ENCODE measurements at places on chromosomes 11 and 22.
A peak's percentile ranks its signal among the peaks of the same experiment; 100 is the strongest.

- DNase-seq: peak; percentile 75
Observed at GRCh38 chr11:27718863-27719545, 18.7 kb upstream of the BDNF start.

GRCh38 chr11:122334546-122335339 is 218.7 kb upstream of the BLID start:
- DNase-seq: no peak

GRCh38 chr11:2122907-2123627 is 16.1 kb downstream of the IGF2 start:
- DNase-seq: peak; percentile 31

DNA sequence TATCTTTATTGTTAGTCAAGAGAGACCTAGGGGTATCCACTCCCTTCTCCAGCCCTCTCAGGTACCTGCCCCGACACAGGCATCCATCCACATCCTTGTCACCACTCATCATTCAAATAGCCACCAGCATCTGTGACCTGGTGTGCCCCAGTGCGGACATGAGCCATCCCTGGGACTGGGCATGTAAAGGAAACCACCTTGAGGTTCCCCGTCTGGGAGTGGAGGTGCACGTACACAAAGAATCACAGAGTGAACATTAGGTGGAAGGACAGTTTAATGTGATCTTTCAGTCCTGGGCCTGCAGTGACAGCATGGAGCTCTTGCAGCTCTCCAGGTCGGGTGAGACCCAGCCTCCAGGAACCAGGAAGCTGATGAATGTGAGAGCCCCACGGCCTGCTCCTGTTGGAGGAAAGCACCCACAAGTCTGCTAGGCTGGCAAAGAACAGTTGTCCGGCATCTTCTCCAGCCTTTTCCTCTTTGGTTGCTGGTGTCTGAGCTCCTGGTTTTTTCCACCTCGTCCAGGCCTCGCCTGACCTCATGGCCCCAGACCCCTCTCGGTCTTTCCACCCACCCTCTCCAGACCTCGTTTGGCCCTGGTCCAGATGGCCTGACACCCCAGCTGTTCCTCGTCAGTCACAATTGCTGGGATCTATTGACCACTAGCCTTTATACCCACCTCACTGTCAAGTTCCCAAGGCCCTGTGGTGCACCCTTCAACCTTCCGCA is 16.5 kb downstream of the PSMD13 start:
- no peak for DNase-seq

DNA sequence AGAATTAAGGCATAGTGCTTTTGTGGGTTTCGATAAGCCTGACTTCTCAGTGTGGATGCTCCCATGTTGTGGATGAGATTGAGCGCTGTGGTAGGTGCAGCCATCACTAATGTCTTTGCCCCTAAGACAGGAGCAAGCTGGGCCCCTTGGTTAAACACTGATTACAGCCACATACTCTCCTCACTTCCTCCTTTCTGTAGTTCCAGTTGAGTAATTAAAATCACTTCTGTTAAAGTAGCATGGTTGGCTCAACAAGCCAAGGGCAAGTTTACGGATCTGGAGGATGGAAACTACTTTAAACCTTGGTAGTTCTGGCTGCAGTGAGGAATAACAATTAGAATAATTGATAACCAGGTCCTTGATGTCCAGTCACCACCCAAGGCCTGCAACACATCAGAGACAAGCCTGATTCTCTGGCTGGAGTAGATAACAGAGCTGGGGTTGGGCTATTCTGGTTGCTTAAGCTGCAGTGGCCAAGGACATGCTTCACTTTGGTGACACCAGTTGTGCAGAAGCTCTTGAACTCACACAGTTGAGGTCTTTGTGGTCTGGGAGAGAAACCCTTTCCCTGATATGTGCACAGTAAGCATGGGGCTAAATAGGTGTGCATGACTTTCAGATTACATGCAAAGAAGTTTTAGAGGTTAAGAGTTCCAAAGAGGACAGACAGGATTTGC is 81.3 kb downstream of the KIRREL3 start:
- DNase-seq: no peak

DNA sequence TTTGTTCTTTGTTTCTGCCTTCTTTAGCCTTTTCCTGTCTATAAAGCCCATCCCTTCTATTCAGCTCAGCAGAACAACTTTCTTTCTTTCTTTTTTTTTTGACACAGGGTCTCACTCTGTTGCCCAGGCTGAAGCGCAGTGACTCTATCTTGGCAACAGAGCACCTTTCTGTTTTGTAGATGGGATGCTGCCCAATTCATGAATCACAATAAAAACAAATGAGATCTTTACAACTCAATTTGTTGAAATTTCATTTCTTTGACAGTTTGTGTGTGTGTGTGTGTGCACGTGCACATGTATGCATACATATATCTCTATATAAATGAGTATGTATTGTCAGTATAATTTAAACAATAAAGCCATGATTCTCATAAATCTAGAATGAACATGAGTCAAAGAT is 25.5 kb downstream of the TSPAN18 start:
- DNase-seq: no peak

- no peak for DNase-seq
Observed at GRCh38 chr11:40759341-40759740, 700.1 kb downstream of the LRRC4C start.
